Regular cardiac myocyte (primary cell): ENCODE measurements at places on chromosomes 12 and 14. TPM values are rescaled to one million over a fixed set of nuclear protein-coding genes. Genes with fewer than 3 reads are reported as not detected.

Gene TECPR2
- total RNA-seq, result 9.0 and 16.5 TPM in 2 replicates

Gene RHEBL1
- total RNA-seq, result 0.56 and 1.2 TPM in 2 replicates

Gene PTCSC3
- total RNA-seq, result not detected in 2 replicates

Gene GNB3
- total RNA-seq, result 1.4 and 2.5 TPM in 2 replicates

Gene DCAF5
- total RNA-seq, result 16.3 and 16.6 TPM in 2 replicates

Gene TPH2
- under 0.01 TPM in 1 of 2 replicates, not detected in the other for total RNA-seq

Gene OSBPL8
- total RNA-seq, result 77.1 and 117 TPM in 2 replicates

Gene CLEC4E
- total RNA-seq, result not detected in 2 replicates

Gene BIN2
- not detected in 2 replicates for total RNA-seq

Gene OR4E2
- not detected in 2 replicates for total RNA-seq

Gene FAM181A
- not detected in 2 replicates for total RNA-seq

Gene GPRC5D
- total RNA-seq, result not detected in 2 replicates

Gene PTPRB
- total RNA-seq, result 15.9 and 25.7 TPM in 2 replicates

Gene FAR2
- total RNA-seq, result 14.4 and 17.4 TPM in 2 replicates

Gene RFX4
- total RNA-seq, result not detected in 2 replicates

Gene LRR1
- 11.0 and 33.4 TPM in 2 replicates for total RNA-seq

Gene RNF31
- 22.6 and 28.8 TPM in 2 replicates for total RNA-seq

Gene NELL2
- not detected in 2 replicates for total RNA-seq

Gene STAC3
- 0.19 and 1.1 TPM in 2 replicates for total RNA-seq

Gene SLCO1B3
- not detected in 2 replicates for total RNA-seq

Gene BHLHE41
- total RNA-seq, result 2.1 and 6.5 TPM in 2 replicates

Gene SVOP
- total RNA-seq, result under 0.01 TPM in 1 of 2 replicates, not detected in the other

Gene ZBTB39
- 2.5 and 3.8 TPM in 2 replicates for total RNA-seq

Gene KRT7
- 18.6 and 80.3 TPM in 2 replicates for total RNA-seq

Gene SERPINA9
- 0.28 and 0.96 TPM in 2 replicates for total RNA-seq

Gene FAM222A
- under 0.01 and 0.38 TPM in 2 replicates for total RNA-seq

Gene DRAM1
- 21.9 and 132 TPM in 2 replicates for total RNA-seq

Gene TAS2R8
- total RNA-seq, result under 0.01 TPM in 1 of 2 replicates, not detected in the other

Gene STX2
- total RNA-seq, result 47.9 and 50.0 TPM in 2 replicates

Gene AQP6
- under 0.01 TPM in 1 of 2 replicates, not detected in the other for total RNA-seq
